ENCODE measurements at places on chromosomes 3 and 15.

- DNase-seq, result no peak
These were observed 101.7 kb upstream of the COL8A1 start for GRCh38 chr3:99536555-99537314.

DNA sequence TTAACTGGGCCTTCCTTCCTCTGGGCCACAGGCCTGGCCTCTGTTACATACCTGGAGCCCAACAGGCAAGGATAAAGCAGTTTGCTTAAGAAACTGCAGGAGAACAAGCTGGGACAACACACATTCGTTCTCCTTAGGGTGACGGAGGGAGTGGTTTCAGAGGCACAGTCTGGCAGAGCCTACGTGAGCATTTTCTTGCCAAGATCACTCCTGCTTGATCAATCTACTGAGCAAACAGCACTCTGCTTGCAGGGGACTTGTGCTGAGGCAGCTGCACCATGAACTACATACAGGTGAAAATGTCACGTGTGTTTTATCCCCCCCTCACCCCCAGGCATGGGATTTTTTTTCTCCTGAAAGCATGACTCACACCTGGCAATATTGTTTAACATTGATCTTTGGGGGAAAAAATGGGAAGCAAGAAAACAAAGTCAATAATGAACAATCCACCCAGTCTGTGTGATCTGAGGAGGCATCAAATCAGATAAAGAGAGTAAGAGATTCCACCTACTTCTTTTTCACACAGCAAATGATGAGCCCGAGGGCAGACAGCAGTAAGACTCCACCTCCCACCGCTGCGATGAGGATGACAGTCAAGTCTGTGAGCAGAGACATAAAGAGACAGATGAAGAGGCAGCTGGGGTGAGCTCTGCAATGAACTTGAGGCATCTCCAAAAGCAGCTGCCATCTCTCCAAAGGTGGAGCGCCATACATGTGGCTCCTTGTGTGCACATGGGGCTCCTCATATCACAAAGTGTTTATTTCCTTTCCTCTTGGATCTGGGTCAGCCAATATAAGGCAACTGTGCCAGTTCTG, 57.4 kb downstream of the CDCP1 start:
- no peak for DNase-seq

- DNase-seq, result no peak
These were observed 241.1 kb upstream of the ICE2 start for GRCh38 chr15:60720086-60720485.

- no peak for DNase-seq
These were observed 30.4 kb downstream of the SQOR start for GRCh38 chr15:45665261-45665660.

DNA sequence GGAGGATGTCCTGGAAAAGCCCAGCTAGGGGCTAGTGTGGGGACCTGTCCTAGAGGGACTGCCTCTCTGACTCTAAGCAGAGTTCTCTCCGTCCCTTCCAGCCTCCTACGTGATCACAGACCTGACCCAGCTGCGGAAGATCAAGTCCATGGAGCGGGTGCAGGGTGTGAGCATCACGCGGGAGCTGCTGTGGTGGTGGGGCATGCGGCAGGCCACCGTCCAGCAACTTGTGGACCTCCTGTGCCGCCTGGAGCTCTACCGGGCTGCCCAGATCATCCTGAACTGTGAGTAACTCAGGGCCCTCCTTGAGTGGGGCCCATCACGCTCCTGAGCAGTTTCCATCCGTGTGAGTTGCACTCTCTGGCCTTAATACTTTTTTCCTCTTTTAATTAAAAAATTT, 13.0 kb downstream of the IRAK2 start:
- DNase-seq, result no peak

DNA sequence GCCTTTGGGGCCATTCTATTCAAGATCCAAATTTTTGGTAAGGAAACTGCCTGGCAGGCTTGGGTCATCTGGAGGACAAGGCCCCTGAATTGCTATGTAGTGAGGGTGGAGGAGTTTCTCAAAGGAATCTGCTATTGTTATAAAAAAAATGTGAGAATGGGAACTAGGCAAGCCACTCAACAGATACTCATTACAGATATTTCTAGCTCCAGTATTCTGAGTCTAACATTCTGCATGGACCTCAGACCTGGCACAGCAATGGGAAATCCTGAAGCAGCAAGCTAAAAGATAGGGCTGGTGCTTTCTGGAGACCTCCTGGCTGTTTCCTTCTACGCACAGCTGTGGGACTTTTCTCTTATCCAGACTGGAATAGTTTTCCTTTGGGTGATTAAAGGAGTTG, 430.7 kb upstream of the RBMS3 start:
- DNase-seq, result peak; percentile 89

DNA sequence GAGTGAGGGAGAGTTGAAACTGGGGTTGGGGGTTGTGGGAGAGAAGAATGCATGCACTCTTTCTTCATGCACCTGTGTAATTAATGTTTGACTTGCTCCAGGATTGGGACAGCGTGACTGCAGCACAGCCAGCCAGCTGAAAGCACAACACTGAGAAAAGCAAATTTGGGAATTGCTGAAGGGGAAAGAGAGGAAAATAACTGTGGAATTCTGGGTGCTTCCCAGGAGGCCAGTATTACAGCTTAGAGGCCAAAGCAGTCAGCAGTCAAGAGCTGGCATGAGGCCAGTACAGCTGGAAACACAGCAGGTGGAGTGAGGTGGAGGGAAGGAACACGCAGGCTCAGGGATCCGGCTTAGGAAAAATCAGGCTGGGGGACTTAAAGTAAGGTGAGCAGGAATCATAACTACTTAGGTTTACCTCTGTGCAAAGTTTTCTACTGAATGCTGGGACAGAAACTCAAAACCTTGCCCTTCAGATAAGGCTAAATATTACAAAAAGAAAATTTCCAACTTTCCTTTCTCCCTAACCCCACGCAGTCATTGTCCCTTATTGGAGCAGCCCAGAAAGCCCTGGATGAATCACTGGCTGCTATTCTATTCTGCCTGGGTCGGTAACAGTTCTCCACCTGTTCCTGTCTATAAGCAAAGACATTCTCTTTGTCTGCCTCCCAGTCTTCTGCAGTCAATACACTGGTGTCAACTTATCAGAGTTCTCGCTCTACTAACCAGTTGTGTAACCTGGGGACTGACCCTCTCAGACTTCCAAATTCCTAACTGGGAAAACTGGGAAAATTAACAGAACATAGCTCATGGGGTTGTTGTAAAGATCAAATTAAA, 167.2 kb downstream of the MAGI1 start:
- DNase-seq, result no peak

GRCh38 chr3:56702490-56703315, 19.6 kb upstream of the TASOR start:
- DNase-seq, result peak; percentile 44

DNA sequence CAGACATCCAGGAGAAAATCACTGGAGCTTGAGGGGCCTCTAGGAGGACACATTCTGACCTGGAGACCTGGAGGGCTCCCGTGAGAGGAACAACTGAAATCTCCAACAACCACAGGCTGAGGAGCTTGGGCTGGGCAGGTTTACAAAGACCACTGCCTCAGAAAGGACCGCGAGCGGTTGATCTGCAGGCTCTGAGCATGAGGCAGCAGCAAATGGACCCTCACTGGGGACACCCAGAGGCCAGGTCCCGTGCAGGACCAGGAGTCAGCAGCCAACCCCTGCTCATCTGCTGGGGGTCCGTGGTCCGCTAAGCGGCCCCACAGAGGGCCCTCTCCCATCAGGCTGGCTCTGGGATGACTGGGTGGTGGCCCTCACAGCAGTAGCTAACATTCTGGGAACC, 10.5 kb upstream of the EPHB3 start:
- no peak for DNase-seq

GRCh38 chr15:78212008-78212407, 22.4 kb downstream of the ACSBG1 start:
- no peak for DNase-seq

DNA sequence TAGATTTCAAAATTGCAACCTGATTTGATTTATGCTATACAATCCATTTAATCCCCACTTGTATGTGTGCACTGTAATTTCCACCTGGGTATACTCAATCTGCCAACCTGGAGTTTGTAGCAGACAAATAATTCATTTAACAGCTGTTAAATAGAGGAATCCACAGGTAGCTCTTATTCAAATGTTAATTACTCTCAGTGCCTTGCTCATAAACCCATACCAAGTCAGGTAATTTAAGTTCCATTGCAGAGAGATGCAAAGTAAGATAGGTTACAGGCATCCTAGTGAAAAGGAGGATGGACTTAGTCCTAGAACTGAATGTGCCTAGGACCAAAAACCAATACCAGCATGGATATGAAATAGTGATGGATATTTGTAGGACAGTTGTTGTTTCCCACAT, 674.2 kb downstream of the TBL1XR1 start:
- no peak for DNase-seq

GRCh38 chr3:150033721-150034120, 63.0 kb upstream of the PFN2 start:
- DNase-seq, result no peak

- DNase-seq, result no peak
These were observed 279.8 kb downstream of the ARPP21 start for GRCh38 chr3:35919160-35919559.

GRCh38 chr15:25424073-25424472, 14.8 kb downstream of the UBE3A start:
- DNase-seq, result no peak

GRCh38 chr3:11641316-11641682, 2.4 kb downstream of the VGLL4 start:
- DNase-seq, result no peak

- DNase-seq, result no peak
These were observed 29.1 kb upstream of the GOLIM4 start for GRCh38 chr3:168124791-168125190.

DNA sequence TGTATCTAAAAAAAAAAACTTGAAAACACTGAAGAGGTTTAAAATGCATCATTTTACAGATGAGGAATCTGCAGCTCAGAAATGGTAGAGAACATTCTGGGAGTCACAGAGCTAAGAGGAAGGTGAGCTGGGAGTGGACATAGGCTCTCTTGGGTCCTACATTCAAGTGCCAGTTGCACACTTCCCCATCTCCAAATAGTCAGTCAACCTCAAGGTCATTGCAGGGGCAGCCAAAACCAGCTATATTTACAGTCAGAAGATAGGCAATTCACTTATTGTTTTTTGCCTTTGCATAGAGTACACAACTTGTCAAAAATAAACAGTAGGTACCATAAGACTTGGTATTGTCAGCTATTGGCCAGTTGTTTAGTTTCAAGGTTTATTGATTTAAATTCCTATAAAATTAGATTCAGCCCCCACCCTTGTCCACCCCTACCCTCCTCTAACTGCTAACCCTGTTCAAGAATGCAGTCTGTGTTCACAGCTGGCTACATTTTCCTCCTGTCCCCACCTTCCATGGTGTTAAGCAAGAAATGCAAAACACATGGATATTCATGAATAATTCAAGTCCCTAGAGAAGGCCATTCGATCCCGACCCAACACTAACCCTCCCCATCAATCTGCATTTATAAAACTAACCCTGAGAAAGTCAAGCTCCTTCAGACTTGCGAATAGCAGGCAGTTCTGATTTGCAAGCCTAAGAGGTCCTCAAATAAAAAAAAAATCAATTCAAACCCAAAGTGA, 567.0 kb upstream of the MCTP2 start:
- no peak for DNase-seq

GRCh38 chr3:14538451-14539088, 1.6 kb downstream of the GRIP2 start:
- no peak for DNase-seq

DNA sequence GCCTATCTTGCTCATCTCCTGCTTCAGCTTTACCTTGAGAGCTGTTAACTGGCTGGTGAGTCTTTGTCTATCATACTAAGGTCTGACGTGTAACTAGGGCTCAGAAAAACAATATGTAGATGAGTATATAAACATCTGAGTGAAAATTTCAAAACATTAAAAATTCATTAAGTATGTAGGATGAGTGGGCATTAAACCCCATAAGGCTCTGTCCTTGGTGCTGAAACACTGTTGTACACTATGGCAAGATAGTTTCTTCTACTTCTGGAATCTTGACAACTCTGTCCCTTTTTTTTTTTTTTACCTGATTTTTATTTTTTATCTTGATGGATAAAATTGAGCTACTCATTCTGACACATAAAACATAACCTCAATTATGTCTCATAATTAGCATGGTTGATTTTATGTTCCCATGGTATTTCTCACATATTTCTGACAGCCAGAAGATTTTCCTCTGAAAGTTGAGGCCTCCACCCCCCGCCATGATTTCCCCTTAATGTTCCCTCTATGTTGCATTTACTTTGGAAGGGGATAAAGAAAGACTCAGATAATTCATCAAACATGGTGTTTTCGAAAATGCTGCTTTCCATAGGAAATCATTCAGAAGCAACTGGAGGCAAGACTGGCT, 54.3 kb downstream of the DGKG start:
- DNase-seq, result no peak

- peak; percentile 50 for DNase-seq
These were observed 103.6 kb downstream of the ALDH1A2 start for GRCh38 chr15:57961919-57962318.

- no peak for DNase-seq
These were observed 380 bp upstream of the ALS2CL start for GRCh38 chr3:46693892-46694226.

DNA sequence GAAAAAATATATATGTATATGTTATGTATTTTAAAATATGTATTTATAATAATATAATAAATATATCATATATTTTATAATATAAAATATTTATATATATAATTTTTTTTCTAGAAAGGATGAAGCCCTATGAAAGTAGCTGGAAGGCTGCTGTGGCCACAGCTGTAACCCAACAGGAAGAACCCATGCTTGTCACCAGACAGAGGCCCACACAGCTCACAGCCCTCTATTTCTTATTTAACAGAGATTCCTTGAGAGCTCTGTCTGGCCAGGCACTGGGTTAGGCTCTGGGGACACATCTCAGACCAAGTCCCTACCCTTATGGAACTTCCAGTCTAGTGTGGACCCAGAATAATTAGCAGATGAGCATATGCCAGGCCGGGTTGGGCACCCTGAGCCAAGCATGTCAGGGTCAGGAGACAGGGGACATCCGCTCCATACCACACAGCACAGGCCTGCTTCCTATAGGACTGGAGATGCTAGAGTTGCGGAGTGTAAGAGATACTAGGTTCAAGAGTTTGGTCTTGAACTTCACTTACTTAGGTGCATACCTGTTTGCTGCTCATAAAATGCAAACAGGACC, 20.5 kb downstream of the MGLL start:
- DNase-seq, result no peak

DNA sequence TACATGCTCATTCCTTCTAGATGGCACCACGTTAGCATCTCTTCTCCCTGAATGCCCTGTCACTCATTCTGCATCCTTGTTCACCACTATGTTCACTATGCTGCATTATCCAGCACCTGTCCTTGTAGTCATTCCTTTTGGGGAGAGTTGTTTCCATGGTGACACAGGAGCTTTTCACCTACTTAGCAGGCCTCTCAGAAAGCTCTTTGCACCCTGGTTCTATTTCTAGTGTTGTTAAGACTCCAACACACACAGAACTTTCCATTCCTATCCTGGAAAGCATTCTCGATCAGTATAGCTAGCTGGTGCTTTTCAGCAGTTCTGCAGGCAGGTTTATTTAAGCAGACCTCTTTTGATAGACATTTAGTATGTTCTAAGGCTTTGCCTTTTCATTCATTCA, 6.7 kb upstream of the RPL14 start:
- no peak for DNase-seq

DNA sequence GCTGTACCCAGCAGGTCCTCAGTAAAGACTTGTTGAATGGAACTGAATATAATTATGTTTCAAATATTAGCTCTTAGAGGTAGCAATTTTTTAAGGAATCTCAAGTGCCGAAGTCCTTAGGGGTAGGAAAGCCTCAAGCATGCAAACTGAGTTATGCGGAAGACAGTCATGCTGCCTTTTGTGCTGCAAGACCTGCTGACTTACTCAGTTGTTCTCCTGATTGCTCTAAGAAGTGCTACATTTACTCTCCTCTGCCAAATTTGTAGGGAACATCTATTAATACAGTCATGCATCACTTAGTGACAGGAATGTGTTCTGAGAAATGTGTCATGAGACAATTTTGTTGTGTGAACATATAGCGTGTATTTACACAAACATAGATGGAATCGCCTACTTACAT, 325.6 kb upstream of the AZI2 start:
- no peak for DNase-seq

All from NCI-H226 (cell line).